CD8-positive, alpha-beta memory T cell (primary cell): ENCODE measurements at places on chromosomes 16 and 17.

DNA sequence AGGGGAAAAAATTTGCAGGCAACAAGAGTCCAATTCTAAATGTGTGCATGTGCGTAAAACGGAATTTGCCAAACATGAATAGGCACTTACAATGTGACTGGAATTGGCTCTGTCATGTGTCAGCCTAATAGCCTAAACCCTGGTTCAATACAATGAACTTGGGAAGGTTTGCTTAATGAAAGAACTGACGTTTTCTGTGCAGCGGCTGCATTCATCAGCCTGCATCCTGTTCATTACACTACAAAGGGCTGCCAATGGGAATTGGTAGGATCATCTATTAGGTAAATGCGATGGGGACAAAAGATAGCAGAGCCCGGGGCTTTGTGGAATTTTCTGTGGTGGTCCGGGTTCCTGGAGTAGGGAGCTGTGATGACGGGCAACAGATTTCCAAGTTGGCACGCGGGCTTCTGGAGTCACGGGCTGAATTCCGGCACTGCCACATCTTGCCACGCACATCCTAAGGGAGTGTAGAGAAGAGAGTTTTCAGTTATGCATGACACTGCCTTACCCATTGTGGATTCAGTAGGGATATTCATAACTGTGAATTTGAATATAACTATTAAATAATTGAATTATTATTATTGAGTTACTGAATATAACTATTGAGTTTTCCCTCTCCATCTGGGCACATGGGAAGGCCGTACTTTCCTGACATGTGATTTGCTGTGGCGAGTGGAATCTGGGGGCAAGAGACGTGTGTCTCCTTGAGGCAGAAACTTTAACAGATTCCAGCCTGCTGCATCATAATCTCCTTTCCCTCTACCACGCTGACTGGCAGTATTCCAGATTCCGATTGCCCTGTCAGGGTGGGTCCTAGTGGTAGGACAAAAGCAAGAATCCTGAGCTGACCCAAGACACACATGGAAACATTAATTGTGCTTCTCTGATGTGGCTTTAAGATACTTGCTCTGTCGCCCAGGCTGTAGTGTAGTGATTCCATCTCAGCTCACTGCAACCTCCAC lies 565.6 kb downstream of the WWOX start:
- DNase-seq, result no peak

- no peak for DNase-seq
These were observed 1.4 kb upstream of the HEXD start for GRCh38 chr17:82416771-82417170.

- DNase-seq, result no peak
These were observed 56.0 kb downstream of the ZFPM1 start for GRCh38 chr16:88508868-88509748.

GRCh38 chr17:27430882-27431491 lies 25.3 kb upstream of the KSR1 start:
- no peak for DNase-seq

- DNase-seq, result no peak
These were observed 33.9 kb downstream of the BAHCC1 start for GRCh38 chr17:81428948-81429774.

DNA sequence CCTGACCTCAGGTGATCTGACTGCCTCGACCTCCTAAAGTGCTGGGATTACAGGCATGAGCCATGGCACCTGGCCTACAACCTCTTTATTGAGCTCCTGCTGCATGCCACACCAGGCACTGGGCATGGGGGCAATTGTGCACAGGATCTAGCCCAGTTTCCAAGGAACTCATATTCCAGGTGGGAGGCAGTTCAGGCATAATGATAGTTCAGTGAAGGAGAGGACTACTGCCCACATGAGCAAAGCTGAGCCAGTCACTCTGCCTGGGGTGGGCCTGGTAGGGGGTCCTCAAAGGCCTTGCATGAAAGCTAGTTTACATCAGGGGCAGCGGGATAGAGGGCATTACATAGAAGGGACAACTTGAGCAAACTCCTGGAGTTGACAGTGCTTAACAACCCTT lies 2.6 kb upstream of the HCRT start:
- no peak for DNase-seq

DNA sequence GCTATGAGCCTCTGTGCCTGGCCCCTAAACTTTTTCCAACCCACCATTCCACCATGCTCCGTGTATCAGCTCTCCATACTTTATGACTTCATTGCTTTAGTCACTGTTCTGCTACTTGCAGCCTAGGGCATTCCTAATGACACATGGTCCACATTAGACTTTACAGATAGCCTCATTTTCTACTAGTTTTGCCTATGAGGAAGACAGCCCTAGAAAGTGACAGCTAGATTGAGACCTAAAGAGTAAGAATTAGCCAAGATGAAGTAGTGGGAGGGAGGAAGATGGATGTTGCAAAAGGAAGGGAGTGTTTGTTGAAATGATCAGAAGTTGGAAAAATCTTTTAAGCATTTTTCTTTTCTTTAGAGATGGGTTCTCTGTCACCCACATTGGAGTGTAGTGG lies 11.0 kb downstream of the C16orf54 start:
- DNase-seq, result no peak

DNA sequence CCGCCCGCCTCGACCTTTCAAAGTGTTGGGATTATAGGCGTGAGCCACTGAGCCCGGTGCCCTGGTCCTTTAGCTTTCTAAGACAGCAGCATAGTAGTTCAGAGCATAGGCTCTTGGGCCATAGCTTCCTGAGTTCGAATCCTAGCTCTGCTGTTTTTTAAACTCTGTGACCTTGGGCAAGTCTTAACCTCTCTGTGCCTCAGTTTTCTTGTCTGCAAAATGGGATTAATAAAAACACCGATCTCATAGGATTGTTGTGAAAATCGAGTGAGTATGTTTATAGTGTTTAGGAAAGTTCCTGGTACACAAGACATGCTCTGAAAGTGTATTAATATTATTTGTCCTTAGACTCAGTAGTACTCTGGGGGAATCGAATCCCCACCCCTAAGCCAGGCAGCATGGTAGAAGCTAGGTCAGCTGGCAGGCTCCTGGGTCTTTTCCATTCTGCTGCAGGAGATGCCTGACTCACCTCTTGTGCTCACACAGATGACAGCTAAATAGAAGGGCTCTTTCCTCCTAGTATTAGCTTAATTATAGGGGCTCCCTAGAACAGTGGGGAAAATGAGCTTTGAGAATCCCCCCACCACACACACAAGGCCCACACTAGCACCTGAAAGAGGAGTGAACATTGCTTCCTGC lies 44.1 kb downstream of the PRKCB start:
- DNase-seq, result no peak

- no peak for DNase-seq
These were observed 617.0 kb upstream of the CDH5 start for GRCh38 chr16:65749506-65749905.

DNA sequence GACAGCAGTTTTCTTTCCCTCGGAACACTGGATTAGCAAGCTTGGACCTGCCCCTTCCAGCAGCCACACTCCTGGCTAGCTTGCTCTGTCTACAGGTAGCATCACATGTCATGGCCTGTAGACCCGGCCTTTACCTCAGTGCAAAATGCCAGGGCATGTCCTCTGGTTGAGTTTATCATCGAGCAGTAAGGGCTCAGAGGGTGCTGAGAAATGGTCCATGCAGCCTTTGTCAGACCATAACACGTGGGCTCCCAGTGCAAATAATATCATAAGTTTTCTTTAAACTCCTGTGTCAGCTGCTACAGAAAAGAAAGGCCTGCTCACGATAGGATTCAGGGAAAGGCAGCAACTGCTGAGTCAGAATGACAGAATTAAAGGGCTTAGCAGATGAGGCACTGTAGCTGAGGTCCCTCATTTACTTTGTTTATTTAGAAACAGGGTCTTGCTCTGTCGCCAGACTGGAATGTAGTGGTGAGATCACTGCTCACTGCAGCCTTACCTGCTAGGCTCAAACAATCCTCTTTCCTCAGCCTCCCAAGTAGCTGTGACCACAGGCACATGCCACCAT lies 8.0 kb upstream of the GNA13 start:
- no peak for DNase-seq

DNA sequence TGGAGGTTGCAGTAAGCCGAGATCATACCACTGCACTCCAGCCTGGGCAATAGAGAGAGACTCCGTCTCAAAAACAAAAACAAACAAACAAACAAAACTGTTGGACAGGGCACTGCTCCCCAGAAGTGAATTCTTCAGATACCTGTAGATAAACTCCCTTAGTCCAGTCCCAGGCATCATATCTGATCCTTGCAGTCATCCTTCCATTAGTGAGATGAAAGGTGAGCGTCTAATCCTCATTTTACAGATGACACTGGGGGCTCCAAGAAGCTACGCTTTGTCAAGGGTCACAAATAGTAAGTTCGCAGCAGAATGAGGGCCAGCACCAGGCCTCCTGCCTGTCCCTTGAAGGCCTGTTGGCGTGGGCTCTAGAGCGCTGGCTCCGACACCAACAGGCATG lies 102.0 kb downstream of the OR1D5 start:
- no peak for DNase-seq

- DNase-seq, result no peak
These were observed 56.0 kb downstream of the ABAT start for GRCh38 chr16:8730335-8730915.

- no peak for DNase-seq
These were observed 5.8 kb upstream of the ABCA9 start for GRCh38 chr17:69066482-69066881.

DNA sequence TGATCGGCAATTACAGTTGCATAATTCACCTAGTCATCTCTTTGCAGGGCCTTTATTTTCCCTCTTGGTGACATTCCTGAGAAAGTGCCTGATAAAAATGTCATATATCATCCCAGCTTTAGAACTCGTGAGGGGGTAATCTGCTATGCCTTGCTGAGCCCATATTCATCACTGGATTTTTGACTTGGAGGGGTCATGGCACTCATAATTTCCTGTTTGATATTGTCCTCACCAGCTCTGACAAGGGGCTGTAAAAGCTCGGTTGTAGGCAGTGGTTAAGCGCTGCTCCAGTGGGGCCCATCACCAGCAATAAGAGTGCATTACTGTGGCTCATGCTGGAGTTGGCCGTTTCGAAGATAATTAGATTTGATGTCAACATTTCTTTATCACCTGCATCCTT lies 227.3 kb downstream of the IRX3 start:
- DNase-seq, result no peak

- no peak for DNase-seq
These were observed 145.7 kb downstream of the ZFHX3 start for GRCh38 chr16:72902206-72902605.

DNA sequence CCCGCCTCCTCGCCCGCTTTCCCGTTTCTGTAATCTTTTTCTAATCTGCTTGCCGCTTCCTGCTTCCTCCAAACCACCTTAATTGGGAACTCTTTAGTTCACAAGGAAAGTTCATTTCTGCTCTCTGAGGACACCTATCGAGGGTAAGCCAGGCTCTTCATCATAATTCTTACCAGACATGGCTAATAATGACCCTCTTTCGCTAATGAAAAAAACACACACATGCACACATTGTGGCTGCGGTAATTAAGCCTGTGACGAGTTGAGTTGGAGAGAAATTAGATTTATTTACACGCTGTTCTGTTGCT lies 100.6 kb downstream of the ZNF423 start:
- DNase-seq, result no peak
